CD8-positive, alpha-beta memory T cell (primary cell): ENCODE measurements at places on chromosomes 11 and 22. TPM values are rescaled to one million over a fixed set of nuclear protein-coding genes. Genes with fewer than 3 reads are reported as not detected.

Gene LRRC51
- total RNA-seq = 8.2 TPM

DNA sequence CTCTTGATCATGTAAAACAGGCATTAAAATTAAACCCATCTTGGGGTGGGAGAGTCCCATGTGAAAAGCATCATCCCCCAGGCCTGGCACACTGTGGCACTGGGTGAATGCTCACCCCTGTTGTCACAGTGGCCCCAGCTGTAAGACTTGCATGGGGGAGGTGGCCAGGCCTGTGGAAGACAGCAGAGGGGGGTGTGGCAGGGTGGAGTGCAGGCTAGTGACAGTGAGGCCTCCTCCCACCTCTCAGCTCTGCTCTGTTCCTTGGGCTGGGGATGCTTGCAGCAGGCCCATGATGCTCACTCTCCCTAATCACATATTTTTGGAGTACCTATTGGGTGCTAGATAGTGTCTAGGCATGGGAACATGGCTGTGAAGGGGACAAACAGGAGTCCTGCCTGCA lies 10.1 kb upstream of the OSBPL5 start:
- H3K27ac ChIP-seq = no peak overlapping the region
- H3K4me1 ChIP-seq = no peaks in the 10 kb centered on the region
- peaks cover 2% of the 10 kb centered on the region for H3K27me3 ChIP-seq
- H3K36me3 ChIP-seq = no peaks in the 10 kb centered on the region
- DNase-seq = peak; percentile 12
- H3K4me3 ChIP-seq = no peak overlapping the region

DNA sequence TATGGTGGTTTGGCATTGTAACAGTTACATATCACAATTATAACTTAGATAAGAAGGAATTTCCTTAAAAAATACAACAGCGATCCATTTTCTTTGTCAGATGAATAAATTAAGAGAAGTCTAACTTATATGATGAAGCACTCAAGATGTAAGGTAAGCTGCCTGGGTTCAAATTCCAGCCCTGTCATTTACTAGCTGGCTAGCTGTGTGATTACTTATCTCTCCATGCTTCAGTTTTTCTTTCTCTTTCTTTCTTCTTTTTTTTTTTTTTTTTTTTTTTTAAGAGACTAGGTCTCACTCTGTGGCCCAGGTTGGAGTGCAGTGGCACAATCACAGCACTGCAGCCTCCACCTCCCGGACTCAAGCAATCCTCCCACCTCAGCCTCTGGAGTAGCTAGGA lies 22.2 kb upstream of the LDHA start:
- no peaks in the 10 kb centered on the region for H3K27me3 ChIP-seq
- DNase-seq = no peak
- H3K4me3 ChIP-seq = no peak overlapping the region
- H3K4me1 ChIP-seq = no peaks in the 10 kb centered on the region
- H3K27ac ChIP-seq = no peak overlapping the region

- no peak overlapping the region for H3K27ac ChIP-seq
- H3K36me3 ChIP-seq = no peaks in the 10 kb centered on the region
- peaks cover 18% of the 10 kb centered on the region for H3K4me1 ChIP-seq
- no peak overlapping the region for H3K4me3 ChIP-seq
- DNase-seq = no peak
These were observed 138.2 kb upstream of the MTMR2 start for GRCh38 chr11:96062134-96062533.

- peak within 1 kb of the TSS; percentile 91 for H3K27ac ChIP-seq
- H3K36me3 ChIP-seq = peaks cover 40% of the 10 kb centered on the region
- H3K27me3 ChIP-seq = no peaks in the 10 kb centered on the region
- peak; percentile 81 for DNase-seq
- H3K4me1 ChIP-seq = peaks cover 57% of the 10 kb centered on the region
- peak within 1 kb of the TSS; percentile 86 for H3K4me3 ChIP-seq
These were observed at the start of the genes ILK and RRP8 for GRCh38 chr11:6603287-6604080. Gene ILK, plus strand, starts transcription at chr11:6603774. Its CDS starts 498 bp downstream, at chr11:6604272. Gene RRP8, minus strand, starts transcription at chr11:6603616. Its CDS starts 114 bp downstream, at chr11:6603502.

GRCh38 chr22:22064580-22064979 lies 82.0 kb upstream of the TOP3B start:
- no peak for DNase-seq
- H3K27me3 ChIP-seq = no peaks in the 10 kb centered on the region
- H3K27ac ChIP-seq = no peak overlapping the region

DNA sequence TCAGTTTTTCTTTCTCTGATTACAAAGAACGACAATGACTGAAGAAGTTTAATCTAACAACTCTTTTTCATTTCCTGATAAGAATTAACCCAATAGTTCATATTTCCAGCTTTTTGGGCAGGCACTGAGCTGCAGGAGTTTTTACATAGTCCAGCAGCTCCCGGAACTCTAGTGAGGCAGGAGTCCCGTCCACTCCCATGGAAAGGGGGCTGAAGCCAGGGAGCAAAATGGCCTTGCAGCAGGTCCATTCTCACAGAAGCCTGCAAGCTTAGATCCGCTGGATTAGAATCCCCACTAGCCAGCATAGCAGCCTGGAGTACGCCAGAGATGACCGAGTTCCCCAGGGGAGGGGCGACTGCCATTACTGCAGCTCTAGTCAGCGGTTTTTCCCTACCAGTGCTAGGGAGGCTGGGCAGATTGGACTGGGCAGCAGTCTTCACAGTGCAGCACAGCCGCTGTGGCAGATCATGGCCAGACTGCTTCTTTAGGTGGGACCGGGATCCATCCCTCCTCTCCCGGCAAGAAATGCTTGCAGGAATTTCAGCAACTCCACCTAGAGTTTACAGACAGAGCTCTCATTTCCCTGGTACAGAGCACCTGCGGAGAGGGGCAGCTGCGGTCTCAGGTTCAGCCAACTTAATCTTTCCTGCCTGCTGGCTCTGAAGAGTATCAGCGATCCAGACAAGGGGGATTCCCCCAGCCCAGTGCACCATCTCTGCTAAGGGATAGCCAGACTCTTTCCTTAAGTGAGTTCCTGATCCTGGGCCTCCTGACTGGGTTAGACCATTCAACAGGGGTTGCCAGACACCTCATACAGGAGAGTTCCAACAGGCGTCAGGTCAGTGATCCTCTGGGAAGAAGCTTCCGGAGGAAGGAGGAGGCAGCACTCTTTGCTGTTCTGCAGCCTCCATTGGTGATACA lies 742 bp upstream of the CASP4 start:
- no peaks in the 10 kb centered on the region for H3K27me3 ChIP-seq
- H3K4me3 ChIP-seq = peak overlapping the region; percentile 82
- no peaks in the 10 kb centered on the region for H3K36me3 ChIP-seq
- DNase-seq = no peak
